ENCODE measurements at places on chromosomes 6 and 20. TPM values are rescaled to one million over a fixed set of nuclear protein-coding genes. Genes with fewer than 3 reads are reported as not detected.

- DNase-seq: no peak
Measured at GRCh38 chr6:70663881-70664466, 3.7 kb upstream of the SMAP1 start.

The COL9A1 gene
- total RNA-seq: not detected

- no peak for DNase-seq
Measured at GRCh38 chr6:101931766-101932165, 538.3 kb downstream of the GRIK2 start.

DNA sequence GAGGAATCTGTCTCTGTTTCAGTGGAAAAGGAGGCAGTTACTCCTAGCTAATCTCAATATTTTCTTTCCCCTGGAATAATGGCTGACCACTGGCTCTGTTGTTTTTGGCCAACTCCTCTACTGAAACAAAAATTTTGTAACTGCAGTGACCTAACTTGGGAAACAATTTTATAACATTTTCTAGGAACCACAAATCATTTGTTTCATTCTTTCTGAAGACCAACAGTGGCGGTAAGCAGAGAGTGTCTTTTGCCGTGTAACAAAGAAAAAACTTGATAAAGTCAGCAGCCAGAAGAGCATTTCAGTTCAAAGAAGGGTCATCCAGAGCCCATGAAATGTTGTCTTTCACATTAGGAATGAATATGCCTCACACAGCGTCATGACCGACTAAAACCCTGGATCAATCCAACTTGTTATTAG is 11.8 kb upstream of the BFSP1 start:
- no peak for DNase-seq

DNA sequence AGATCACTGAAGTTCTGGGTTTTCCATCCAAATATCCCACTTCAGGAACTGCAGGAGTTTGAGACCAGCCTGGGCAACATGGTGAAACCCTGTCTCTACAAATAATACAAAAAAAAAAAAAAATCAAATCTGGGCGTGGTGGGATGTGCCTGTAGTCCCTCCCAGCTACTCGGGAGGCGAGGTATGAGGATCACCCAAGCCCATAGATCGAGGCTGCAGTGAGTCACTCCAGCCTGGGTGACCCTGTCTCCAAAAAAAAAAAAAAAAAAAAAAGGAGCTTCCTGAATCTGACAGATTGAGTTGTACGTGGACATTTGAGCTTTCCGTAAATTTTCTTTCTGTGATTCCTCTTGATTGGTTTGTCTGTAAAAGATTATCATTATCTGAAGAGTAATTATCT is 55.6 kb downstream of the TULP4 start:
- DNase-seq: no peak

DNA sequence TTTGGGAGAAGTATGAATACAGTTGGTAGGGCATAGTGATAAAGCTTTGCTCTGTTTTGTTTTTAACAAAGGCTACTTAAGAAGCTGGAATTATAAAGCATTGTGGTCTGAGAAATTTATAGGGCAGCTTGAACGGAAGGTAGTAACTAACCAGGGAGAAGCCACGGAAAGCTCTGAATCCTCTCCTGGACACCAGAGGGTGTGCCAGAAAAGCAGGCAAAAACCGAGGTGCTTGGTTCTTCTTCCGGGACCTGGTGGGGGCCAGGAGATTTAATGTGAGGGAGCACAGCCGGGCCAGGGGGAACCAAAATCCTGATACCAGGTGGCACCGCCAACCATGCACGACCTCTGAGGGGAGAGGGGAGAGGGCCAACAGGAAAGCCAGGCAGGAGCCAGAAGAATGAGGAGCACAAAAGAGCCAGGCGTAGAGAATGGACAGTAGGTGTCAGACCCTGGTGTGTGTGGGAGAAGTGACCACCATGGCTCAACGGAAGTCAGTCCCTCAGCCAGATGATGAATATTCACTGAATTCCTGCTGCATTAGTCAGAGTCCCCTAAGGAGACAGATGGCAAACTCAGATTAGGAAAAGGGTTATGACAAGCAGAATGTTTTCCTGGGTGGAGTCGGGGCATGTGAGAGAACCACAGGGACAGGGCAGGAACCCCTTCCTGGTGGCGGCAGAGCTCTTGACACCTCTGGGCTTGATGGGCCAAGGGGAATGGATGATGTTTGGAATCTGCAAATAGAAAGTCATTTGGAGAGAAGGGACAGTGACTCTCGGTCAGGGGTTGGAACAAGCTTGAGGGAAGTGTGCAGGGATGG is 262.3 kb downstream of the ZNF217 start:
- no peak for DNase-seq

- no peak for DNase-seq
Measured at GRCh38 chr6:104322841-104323240, 536.9 kb downstream of the HACE1 start.

The GRM1 gene
- not detected for total RNA-seq

The ISM1 gene
- 7.8 TPM for total RNA-seq

The SMLR1 gene
- total RNA-seq: not detected

GRCh38 chr6:35439308-35439707 is 12.8 kb upstream of the FANCE start:
- DNase-seq: no peak

- no peak for DNase-seq
Measured at GRCh38 chr6:12258591-12259075, 31.5 kb upstream of the EDN1 start.

The RNF39 gene
- not detected for total RNA-seq

The EYA2 gene
- not detected for total RNA-seq

GRCh38 chr6:63058601-63059000 is 152.7 kb upstream of the FKBP1C start:
- DNase-seq: no peak

- no peak for DNase-seq
Measured at GRCh38 chr6:167294651-167295494, 3.8 kb downstream of the UNC93A start.

The SCAF8 gene
- total RNA-seq: 62.1 TPM

GRCh38 chr6:30749554-30750378 is 5.4 kb upstream of the IER3 start:
- no peak for DNase-seq
